ENCODE measurements at places on chromosomes 16 and 17.
A peak's percentile ranks its signal among the peaks of the same experiment; 100 is the strongest.

- DNase-seq, result no peak
These were observed 1153.7 kb upstream of the GOT2 start for GRCh38 chr16:59887856-59888255.

DNA sequence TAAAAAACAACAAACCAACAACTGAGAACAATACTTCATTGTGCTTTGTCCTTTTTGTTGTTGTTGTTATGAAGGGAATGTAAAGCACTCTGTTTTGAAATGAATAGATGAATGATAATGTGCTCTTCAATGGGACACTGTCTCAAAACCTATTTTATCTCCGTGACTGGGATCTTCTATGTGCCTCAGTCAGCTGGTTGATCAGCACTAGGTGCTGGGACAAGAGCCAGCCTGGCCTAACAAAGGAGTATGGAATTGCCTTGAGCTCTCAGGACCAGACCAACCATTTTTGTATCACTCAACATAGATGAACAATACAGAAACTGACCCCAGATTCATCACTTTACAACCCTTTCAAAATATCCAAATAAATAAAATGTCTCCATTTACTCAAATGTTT is 440.2 kb downstream of the KCNJ2 start:
- no peak for DNase-seq

DNA sequence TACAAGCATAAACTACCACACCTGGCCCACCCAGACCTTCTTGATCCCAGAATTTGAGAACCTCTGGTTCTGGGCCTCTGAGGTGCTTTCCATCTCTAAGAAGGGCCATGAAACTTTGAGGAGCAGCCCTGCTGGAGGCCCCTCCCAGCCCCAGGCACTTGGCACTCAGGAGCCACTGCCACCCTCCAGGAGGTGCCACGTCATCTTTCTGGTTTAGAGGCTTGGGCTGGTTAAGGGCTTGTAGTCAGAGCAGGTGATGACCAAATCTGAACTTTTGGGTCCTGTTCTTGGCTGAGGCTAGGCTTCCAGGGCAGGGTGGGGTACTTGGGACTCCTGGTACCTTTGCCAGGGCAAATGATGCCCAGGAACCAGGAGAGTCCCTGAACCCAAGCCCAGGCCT is 13.8 kb upstream of the DLX4 start:
- DNase-seq, result no peak

DNA sequence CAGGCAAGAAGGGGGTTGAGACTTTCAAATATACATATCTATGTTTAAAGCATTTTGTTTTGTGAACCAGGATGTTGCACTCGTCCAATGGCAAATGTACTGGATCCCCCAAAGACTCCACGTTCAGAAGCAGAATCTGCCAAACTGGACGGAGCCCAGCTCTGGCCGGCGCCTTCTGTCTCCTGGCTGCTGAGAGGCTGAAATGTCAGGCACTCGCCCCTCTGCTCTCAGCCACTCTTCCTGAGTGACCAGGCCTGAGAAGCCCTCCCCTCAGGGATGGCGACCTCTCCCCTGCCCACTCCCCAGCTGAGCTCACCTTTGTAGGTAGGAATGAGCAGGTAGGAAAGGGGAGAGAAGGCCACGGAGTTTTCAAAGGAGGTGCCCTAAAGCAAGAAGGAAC is 187.5 kb upstream of the FOXF1 start:
- DNase-seq, result no peak

GRCh38 chr17:75738218-75738802 is 17.1 kb downstream of the ITGB4 start:
- DNase-seq, result no peak

GRCh38 chr16:56295739-56296527 is 104.6 kb downstream of the GNAO1 start:
- no peak for DNase-seq

DNA sequence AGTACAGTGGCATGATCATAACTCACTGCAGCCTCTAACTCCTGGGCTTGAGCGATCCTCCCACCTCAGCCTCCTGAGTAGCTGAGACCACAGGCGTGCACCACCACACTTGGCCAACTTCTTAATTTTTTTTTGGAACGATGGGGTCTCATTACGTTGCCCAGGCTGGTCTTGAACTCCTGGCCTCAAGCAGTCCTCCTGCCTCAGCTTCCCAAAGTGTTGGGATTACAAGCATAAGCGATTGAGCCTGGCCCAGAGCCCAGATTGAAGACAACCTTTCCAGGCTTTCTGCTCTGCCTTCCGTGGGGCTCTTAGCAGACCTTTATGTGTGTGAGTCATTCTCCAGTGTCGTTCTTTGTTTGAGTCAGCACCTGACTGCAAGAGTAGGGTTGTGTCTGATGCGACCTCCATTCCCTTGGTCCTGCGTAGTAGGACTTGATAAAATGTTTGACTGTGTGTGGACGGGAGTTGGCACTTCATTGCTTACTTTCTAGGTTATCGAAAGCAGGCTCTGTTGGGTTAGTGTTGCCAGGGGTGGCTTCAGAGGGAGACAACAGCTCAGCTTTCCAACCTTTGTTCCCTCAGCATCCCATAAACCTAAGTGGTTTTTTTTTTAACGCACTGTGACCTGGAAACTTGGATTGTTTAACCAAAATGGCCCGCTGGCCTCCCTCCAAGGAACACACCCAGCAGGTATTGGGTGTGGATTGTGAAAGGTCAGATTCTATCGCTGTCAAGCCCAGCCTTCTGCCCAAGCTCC is 26.4 kb downstream of the EEF2K start:
- DNase-seq, result peak; percentile 20

DNA sequence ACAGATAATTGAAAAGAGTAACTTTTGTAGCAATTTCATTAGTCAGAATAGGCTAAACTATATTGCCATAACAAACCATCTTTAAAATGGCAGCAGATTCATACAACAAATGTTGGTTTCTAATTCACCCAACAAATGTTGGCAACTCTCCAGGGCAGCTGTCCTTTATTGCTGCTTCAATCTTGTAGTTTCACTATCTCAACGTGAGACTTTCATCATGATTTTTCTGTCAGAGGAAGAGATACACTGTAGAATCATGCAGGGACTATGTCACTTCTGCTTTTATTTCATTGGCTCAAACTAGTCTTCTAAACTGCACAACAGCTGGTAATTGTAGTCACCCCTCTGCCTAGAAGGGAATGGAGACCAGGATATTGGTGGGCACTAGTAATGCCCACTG is 174.2 kb downstream of the TANC2 start:
- DNase-seq, result no peak

- DNase-seq, result no peak
These were observed 58.6 kb upstream of the ENDOV start for GRCh38 chr17:80356231-80356856.

DNA sequence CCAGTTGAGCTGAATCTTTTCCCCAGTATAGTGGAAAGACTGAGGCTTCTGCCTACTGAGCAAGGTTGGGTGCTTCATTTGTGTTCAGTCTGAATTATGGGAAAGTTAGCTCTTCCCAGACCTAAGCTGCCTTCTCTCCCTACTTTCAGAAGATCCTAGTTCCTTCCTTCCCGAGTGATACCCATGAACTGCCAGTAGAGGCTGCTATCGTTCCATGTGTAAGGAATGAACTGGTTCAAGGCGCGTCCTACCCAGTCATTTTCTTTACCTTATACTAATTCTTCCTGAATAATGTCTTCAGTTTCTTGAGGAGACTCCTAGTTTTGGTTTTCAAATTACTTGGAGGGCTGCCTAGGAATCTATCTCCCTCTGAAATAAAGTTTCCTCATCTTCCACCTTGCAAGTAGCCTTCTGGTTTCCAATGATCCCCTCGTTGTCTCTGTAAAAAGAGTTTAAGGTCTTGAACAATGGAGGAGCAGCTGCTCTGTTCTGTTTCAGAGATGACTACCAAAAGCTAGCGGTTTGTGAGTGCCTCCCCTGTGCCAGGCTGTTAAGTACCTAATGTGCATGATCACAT is 934 bp upstream of the AOC2 start:
- DNase-seq, result no peak

GRCh38 chr17:35790841-35791240 is 4.6 kb downstream of the MMP28 start:
- DNase-seq, result no peak

GRCh38 chr17:44992242-44992939 is 24.3 kb upstream of the C1QL1 start:
- DNase-seq, result no peak

- no peak for DNase-seq
These were observed 13.5 kb downstream of the SDR42E1 start for GRCh38 chr16:81997738-81998137.

DNA sequence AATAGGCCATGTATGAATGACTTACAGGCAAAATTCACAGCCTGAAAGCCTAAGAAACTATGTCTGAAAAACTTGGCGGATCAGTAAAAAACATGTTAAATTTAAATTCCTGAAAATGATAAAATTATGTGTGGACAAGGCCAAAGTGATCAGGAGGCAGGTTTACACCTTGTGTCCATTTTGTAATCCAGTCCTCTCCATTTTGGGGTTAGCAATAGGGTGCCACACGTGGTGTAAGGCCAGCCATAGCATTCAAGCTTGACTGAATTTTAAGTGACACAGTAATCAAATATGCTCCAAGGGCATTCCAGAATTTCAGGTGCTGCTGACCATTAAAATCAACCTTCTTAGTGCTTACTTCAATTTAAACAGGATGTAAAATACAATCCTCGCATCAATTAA is 2.7 kb downstream of the RNF43 start:
- no peak for DNase-seq

DNA sequence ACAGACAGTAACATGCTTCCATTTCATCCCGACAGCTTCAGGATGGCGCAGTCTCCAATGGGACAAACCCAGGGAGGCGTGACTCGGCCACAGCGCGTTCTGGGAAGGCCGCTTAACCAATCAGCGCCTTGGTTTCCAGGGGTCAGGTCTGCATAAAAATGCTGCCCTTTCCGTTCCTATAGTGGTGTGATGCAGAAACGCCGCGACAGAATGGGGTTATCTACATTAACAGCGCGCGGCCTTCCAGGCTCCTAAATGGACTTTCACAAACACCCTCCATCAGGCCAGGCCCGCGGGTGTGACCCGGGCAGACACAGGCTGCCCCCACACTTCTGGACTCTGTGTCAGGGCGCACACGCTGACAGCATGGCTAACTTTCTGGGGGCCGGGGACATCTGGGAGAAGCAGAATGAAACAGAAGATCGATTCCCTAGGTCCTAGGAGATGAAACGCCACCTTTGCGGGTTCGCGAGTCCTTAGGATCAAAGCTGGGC is 792 bp downstream of the TMEM231 start:
- DNase-seq, result no peak

- DNase-seq, result no peak
These were observed 9.9 kb downstream of the TBX2 start for GRCh38 chr17:61409301-61410112.

GRCh38 chr16:66469291-66469946 is 42.3 kb downstream of the BEAN1 start:
- no peak for DNase-seq

GRCh38 chr16:65195998-65196397 is 74.1 kb upstream of the CDH11 start:
- DNase-seq, result no peak

- DNase-seq, result peak; percentile 37
These were observed 154.7 kb downstream of the C16orf78 start for GRCh38 chr16:49528060-49528865.

DNA sequence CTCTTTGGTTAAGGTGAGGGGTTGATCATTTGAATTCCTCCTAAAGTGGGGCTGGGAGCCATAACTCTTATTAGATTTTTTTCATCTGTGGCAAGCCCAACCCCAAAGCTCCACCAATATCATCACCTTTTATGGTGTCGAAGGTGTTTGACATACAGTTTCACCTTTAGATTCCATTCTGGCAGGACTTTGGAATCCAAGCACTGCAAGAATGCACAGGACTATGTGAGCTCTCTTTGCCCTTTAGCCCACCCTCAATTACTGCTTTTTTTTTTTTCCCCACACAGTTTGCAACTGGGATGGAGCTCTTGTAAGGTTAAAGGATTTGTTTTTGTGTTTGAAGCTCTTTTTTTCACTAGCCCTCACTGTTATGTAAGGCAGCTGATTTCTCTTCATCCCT is 154.0 kb upstream of the KCNJ16 start:
- no peak for DNase-seq

GRCh38 chr17:27760069-27760885 is 40.1 kb downstream of the NOS2 start:
- peak; percentile 71 for DNase-seq
